ENCODE measurements at places on chromosomes 1 and 21.

DNA sequence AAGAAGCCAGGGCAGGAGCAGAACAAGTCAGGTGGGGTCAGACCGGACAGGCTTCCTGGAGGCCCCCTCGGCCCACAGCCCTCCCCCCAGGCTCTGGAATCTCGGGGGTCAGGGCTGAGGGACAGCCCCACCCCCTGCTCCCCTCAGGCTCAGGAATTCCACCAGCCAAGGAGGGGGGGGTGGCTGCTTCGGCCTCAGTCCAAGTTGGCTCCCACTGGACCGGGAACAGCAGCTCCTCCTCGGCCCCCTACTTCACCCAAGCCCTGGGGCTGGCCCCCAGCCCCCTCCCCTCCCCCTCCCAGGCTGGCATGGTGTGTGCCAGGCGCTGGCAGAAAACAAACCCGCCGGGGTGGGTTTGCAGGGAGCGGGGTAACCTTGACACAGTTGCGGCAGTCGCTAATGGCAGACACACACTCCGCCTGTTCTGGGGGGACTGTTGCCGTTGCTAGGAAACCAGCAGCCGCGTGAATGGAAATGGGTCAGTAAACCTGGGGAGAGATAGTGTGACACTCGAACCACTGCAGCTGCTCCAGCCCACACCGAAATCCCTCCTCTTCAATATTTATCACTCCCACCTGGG is 32.4 kb downstream of the AHDC1 start:
- no peak for DNase-seq

GRCh38 chr1:170727963-170728362 is 64.0 kb downstream of the PRRX1 start:
- DNase-seq = peak; percentile 48

GRCh38 chr1:25771221-25772114 is 28.5 kb upstream of the SELENON start:
- no peak for DNase-seq

DNA sequence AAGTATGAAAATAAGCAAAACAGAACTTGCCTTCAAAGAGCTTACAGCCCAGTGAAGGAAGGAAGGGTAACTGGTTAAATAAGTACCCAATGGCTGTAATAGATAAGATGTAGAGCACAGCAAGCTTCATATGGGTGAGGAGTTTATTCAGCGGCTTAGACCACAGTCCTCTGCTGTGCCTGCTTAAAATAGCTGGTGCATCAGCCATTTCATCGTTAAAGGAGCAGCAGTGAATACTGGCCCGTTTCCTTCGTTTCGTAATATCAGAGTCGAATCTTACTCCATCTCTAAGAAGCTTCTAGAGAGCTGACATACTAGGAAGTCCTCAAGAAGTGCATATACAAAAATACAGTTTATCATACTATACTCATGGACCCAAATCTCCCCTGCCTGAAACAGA is 286.5 kb downstream of the NFIA start:
- DNase-seq = no peak

DNA sequence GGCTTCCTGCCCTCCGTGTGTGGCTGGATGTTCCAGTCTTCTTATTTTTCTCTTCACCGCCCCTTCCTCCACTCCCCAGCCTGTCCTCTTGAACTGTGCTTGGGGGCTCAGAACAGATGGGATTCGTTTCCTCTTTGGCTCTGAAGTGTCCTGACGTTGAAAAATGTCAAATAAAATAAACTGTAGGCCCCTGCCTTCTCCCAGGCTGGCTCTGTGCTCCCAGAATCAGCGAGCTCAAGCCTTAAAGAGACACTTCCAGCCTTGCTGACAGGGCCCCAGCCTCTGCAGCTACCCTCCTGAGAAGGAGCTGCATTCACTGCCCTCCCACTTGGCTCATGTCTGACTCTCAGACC is 104.2 kb upstream of the IPO9 start:
- DNase-seq = no peak

GRCh38 chr1:25030674-25031589 is 100.9 kb upstream of the RUNX3 start:
- DNase-seq = no peak

- no peak for DNase-seq
These were observed 145.5 kb upstream of the DMRTA2 start for GRCh38 chr1:50568782-50569181.

GRCh38 chr1:20496241-20496661 is 10.2 kb upstream of the CAMK2N1 start:
- DNase-seq = no peak

DNA sequence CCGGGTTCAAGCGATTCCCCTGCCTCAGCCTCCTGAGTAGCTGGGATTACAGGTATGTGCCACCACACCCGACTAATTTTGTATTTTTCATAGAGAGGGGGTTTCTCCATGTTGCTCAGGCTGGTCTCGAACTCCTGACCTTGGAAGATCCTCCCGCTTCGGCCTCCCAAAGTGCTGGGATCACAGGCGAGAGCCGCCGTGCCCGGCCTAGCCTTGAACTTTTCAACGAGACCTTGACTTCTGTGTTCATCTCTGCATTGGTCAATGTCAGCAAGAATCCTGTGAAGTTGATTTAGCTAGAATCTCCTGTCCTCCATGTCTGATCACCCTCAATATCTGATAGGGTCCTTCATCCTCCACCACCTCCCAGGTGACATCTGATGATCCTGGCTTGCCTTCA is 11.4 kb upstream of the CNR2 start:
- DNase-seq = no peak

DNA sequence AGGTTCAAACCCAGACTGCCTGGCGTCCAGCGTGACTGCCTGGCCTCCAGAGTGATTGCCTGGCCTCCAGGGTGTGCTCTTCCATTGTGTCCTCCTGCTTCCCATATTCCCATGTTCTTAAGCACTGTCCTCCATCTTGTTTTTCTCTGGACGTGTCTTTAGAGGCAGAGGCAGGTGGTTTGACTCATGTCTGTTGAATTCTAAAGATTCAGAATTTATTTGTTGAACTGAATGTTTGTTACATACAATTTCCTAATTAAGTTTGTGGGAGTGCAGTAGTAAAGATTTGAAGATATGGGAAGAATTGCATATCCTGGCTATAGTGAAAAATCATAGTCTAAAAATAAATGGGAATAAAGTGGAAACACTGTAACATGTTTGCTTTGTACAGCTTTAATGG is 18.3 kb downstream of the ST6GALNAC3 start:
- DNase-seq = no peak

- peak; percentile 49 for DNase-seq
These were observed 487.3 kb downstream of the SIPA1L2 start for GRCh38 chr1:232142403-232143314.

- DNase-seq = no peak
These were observed 75.2 kb downstream of the NTPCR start for GRCh38 chr1:233025567-233025966.

DNA sequence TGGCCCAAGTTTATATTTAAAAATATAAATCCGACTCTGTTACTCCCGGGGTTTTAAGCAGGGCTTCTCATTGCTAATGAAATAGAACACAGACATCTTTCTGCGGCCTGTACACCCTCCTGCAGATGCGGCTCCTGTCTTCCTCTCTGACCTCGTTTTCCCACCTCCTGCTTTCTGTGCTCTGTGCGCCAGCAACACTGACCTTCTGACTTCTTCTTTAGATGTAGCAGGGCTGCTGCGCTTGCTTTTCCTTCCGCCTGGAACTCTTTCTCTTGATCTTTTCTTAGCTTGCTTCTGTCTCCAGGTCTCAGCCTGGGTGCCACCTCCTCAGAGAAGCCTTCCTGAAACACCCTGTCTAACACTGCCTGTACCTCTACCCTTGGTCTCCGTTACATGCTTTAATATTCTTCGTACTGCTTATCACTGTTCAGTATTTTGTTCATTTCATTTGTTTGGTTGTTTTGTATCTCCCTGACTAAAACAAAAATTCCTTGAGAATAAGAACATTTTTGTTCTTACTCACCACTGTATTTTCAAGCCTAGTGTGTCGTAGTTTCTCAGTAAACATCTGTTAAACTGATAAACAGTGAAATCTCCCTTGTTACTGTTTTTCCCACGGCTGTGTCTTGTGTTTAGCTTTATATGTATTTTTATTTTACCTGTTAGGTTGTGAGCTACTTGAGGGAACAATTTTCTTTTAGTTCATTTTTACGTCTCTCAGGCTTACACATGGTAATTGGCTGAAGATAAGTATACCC is 79.0 kb downstream of the ST3GAL3 start:
- no peak for DNase-seq

DNA sequence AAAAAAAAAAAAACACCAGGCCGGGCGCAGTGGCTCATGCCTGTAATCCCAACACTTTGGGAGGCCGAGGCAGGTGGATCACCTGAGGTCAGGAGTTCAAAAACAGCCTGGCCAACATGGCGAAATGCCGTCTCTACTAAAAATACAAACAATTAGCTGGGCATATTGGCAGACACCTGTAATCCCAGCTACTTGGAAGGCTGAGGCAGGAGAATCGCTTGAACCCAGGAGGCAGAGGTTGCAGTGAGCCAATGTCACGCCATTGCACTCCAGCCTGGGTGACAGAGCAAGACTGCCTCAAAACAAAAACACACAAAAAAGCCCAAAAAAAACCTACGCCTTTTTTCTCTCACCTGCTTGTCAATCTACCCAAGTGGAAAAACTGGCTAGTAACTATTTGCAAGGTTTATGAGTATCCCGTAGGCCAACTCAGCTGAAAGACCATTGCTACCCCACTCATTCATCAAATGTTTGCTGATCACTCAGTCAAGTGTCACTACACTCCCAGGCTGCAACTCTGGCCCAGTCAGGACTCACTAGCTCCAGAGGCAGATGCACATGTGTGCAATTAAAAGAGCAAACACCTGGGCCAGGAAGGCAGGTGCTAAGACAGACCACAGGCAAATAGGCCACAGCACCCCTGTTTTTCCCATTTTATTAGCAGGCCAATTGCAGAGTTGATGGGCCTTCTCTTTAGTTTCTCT is 2.0 kb downstream of the CSRP1 start:
- DNase-seq = no peak

- no peak for DNase-seq
These were observed 51.1 kb downstream of the PRDM16 start for GRCh38 chr1:3120140-3120539.

GRCh38 chr1:91797164-91797563 is 88.8 kb downstream of the TGFBR3 start:
- no peak for DNase-seq

DNA sequence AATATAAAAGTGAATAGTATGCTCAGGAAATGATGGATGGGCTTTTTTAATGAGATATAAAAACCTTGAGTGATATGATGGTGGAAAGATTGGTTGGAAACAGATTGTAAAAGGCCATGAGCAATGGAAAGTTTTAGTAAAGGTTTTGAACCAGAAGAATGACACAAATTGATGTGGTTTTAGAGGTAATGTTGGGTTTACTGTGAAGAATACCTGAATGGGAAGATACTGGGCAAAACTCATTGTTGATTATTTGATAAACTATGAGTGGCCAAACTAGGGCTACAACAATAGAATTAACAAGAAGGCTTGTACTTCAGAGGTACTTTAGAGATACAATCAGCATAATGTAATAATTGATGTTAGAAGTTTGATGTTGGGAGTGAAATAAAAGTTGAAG is 108.5 kb downstream of the PTGS2 start:
- no peak for DNase-seq

Data from fibroblast of skin of left quadriceps (primary cell).